ENCODE measurements at places on chromosomes 12 and 14. TPM values are rescaled to one million over a fixed set of nuclear protein-coding genes. Genes with fewer than 3 reads are reported as not detected.

Gene SYCP3
- not detected for total RNA-seq

Gene DACT1
- 1.6 TPM for total RNA-seq

- no peak for DNase-seq
Measured at GRCh38 chr12:91074154-91074709, 16.4 kb upstream of the KERA start.

Gene AGAP2
- total RNA-seq: 15.8 TPM

DNA sequence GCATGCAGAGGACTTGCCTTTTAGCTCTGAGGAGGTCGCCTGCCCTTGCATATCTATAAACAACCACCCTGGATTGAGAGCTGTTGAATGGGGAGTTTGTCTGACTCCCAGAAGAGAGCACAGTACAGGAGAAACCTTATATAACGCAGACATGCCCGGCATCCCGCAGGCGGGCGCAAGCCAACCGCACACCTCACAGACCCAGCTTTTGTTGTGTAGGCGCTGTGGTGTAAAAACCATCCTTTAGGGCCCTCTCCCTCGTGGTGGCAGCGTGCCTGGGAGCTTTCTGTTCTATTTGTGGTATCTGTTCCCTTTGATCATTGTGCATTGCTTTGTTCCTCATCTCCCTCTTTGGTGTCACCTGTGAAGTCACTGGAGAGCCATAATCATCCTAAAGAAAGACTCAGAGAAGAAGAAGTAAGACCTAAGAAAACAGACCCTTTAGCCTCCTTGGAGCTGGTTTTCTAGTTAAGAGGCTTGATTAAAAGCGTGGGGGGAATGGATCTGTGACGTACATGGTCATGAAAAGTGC is 77.7 kb downstream of the ETV6 start:
- DNase-seq: no peak

All from HCT116 (cell line).